ENCODE measurements at places on chromosomes 11 and 22. TPM values are rescaled to one million over a fixed set of nuclear protein-coding genes. Genes with fewer than 3 reads are reported as not detected.

DNA sequence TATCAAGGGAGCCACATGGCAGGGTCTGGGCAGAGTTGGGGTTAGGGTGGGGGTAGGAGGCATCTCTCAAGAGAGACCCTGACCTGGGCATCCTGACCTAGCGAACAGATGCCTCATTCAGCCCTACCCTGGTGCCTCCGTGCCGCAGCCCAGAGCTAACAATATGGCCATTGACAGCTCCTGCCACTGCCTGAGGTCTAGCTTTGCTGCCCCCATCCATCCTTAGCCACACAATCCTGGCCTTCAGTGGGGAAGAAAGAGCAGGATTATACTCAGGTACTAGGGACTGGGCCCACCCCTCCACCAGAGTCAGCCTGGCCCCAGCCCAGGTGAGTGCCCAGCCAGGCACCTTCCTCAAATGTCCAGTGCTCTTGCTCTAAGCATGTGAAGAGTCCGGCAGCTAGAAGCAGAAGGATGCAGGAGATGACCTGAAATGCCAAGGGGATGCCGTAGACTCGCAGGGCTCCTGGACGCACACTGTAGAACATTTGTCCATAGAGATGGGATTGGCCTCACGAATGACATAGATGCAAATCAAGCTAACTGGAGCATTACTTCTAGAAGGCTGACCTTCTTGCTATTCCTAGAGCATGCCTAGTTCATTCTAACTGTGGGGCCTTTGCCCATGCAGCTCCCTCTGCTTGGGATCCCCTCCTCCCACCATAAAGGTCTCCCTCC, 13.3 kb upstream of the SERPINH1 start:
- DNase-seq: no peak

GRCh38 chr11:74272276-74272675, 39.2 kb downstream of the P4HA3 start:
- DNase-seq: no peak

- DNase-seq: no peak
These were observed 97.4 kb downstream of the MED15 start for GRCh38 chr22:20604776-20605221.

The RGL4 gene
- polyA plus RNA-seq: 6.7 TPM

DNA sequence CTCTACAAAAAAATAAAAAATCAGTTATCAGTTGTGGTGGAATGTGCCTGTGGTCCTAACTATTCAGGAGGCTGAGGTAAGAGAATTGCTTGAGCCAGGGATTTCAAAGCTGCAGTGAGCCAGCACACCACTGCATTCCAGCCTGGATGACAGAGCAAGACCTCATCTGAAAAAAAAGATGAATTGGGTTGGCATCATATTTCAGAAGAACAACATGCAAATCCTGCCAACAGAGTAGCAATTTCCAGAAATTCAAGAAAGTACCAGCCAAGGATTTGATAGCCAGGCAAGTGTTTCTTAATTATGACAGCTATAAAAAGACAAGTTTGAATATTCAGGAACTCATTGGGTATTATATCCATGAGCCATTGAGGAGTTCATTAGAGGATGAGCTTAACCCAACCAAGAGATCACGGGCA, 75.2 kb downstream of the USP47 start:
- no peak for DNase-seq

- DNase-seq: no peak
These were observed 2.1 kb downstream of the CERK start for GRCh38 chr22:46735747-46736608.

GRCh38 chr11:70159627-70160570, 43.2 kb upstream of the FADD start:
- no peak for DNase-seq
